ENCODE measurements at places on chromosomes 12 and 14.

GRCh38 chr12:42574851-42575266 is 14.7 kb downstream of the PRICKLE1 start:
- no peak for DNase-seq

DNA sequence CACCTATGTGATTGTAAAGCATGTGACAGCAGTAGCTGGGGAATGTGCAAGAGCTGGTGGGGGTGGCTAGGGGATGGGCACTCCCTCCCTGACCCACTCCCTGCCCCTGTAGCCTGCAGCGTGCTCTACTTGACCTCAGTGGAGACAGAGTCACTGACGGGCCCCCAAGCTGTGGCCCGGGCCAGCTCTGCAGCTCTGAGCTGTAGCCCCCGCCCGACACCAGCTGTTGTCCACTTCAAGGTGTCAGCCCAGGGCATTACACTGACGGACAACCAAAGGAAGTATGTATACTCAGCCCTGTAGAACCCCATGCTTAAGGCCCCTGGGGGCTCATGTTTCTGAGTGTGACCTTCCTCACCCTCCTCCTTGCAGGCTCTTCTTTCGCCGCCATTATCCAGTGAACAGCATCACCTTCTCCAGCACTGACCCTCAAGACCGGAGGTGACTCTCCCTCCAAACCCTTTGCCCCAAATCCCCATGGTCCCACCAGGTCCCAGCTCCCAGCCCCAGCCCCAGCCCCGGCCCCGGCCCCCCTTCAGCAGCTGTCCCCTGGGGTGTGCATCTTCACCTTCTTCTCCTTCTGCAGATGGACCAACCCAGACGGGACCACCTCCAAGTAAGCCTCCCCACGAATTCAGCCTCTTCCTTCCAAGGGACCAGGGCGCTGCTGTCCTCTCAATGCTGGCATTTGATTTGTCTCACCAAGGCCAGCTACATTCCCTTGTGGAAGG is 13.3 kb downstream of the TNS2 start:
- peak; percentile 60 for DNase-seq

- DNase-seq = no peak
Measured at GRCh38 chr12:571795-572531, 91.3 kb downstream of the NINJ2 start.

DNA sequence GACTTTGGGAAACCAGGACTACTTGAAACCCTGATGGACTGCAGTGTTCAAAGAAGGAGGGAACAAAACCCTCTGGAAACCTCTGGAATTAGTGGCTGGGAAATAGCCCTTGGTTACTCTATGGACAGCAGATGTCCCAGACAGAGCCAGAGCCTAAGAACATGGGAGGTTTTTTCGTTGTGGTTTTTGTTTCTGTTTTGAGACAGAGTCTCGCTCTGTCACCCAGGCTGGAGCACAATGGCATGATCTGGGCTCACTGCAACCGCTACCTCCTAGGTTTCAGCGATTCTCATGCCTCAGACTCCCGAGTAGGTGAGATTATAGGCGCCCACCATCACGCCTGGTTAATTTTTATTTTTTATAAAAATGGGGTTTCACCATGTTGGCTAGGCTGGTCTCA is 1378.7 kb downstream of the AACS start:
- no peak for DNase-seq

DNA sequence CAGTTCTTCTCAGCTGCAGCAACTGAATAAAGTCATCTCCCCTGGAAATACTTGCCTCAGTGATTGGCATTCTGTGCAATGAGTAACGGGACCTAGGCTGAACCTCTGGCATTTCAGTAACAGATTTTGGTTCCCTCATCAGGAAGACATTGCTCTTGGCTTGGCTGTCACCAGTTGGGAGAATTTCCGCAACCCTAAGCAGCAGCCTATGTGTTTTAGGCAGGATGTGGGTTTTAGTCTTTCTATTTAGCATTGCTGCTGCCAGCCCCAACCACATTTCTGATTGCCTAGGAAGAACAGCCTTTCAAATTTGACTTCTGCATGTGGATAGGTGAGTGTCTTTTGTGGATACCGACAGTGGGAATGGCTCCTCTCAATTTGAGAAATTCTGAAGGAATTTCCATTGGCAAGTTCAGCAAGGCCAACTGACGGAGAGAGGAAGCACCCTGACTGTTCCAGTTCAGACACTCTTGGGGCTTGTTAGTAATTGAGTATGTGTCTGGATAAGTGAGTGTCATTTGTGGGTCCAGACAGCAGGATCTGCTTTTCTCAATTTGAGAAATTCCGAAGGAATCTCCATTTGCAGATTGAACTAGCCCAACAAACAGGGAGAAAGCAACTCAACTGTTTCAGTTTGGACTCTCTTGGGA is 19.0 kb upstream of the CLEC2A start:
- DNase-seq = no peak

GRCh38 chr12:24020397-24021163 is 71.1 kb upstream of the SOX5 start:
- DNase-seq = no peak

DNA sequence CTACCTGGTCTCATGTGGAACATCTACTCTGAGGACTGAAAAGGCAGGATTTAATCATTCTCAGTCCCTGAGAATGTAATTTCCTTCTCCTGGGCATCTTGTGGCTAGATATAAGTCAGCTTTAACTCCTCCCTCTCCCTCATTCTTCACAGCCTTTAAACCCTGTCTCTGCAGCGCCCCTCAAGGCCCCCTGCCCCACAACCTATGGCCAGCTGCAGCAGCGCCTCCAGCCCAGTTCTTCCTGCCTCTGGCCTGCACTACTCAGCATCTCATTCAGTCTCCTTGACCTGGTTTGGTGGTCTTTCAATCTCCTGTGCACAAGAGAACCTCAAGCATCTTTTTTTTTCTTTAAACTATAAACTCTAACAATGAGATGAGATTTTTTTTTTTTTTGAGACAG is 29.3 kb downstream of the NCKAP5L start:
- DNase-seq = no peak

GRCh38 chr12:118704527-118705241 is 276.7 kb upstream of the SRRM4 start:
- DNase-seq = no peak

GRCh38 chr14:95575840-95576473 is 41.1 kb downstream of the GLRX5 start:
- DNase-seq = no peak

- DNase-seq = no peak
Measured at GRCh38 chr12:131862600-131862993, 31.8 kb upstream of the ULK1 start.

GRCh38 chr12:55931780-55932550 is 1.0 kb downstream of the DGKA start:
- DNase-seq = no peak

GRCh38 chr12:104121001-104121400 is 17.0 kb downstream of the NFYB start:
- no peak for DNase-seq

- DNase-seq = no peak
Measured at GRCh38 chr14:75610834-75611233, 32.4 kb downstream of the FLVCR2 start.

DNA sequence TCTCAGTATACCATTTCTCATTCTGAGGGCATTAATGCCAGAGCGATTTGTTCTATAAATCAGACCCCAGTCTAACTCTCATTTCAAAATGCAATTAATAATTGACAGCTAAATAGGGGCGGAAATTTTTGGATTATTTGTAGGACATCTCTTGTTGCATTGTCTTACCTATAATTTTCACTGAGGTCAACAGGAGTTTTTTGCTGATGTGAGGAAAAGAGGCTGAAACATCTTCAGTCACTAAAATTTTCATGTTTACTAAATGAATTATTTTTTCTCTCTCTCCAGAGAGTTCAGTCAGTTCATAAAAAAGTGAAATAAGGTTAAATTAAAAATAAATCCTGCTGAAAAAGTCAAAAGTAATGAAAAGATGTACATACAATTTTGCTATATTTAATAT is 295.9 kb downstream of the CCER1 start:
- DNase-seq = no peak
